ENCODE measurements at places on chromosomes 6 and 20.
A peak's percentile ranks its signal among the peaks of the same experiment; 100 is the strongest.

- peak; percentile 50 for DNase-seq
Observed at GRCh38 chr6:117677553-117678141, 2.4 kb downstream of the NUS1 start.

DNA sequence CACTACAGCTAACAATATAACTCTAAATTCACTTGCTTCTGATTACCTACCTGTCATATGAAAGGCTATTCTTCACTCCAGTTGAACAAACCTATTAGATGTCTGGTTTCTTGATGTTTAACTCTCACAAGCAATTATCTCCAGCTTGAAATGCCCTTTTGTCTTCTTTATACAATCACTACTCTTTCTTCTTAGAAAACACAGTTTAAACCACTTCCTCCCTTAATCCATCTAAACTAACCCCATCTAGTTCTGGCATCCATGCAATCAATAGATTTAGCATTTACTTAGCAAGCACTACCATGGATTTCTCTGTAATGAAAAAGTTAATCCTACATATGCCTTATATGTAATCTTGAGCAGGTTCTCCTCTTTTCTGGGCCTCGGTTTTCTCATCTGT, 127.3 kb downstream of the ATXN1 start:
- DNase-seq, result no peak

DNA sequence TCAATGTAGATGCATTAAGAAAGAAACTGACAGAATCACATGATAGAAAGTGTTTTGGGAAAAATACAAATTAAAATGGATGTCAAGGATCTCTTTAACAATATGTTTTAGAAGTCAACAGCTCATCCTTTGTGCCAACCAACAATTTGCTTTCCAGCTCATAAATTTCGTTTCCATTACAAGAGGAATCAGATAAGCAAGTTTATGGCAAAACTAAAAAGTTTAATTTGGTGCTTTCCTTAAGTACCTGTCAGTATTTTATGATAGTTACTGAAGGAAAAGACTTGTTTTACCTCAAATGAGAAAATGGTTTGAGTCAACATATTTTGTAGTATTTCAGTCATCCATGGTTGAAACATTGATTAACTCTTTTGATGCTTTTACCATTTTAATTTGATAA, 130.0 kb downstream of the CDKAL1 start:
- no peak for DNase-seq

DNA sequence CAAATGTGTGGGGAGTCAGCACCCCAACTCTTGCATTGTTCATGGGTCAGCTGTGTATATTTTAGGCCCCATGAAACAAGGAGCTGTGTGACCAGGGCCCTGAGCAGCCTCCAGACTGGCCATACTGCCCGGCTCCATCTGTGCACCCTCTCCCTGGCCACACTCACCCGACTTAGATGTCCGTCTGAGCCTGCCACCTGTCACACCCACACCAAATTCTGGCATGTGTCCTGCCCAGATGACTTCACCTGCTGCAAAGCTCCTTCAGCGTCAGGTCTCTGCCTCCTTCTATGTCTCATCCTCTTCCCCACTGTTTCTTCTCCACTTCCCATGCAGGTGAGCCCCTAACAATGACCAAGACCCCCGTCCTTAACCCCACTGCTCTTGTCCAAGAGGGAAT, 88.1 kb upstream of the THBS2 start:
- DNase-seq, result peak; percentile 24

DNA sequence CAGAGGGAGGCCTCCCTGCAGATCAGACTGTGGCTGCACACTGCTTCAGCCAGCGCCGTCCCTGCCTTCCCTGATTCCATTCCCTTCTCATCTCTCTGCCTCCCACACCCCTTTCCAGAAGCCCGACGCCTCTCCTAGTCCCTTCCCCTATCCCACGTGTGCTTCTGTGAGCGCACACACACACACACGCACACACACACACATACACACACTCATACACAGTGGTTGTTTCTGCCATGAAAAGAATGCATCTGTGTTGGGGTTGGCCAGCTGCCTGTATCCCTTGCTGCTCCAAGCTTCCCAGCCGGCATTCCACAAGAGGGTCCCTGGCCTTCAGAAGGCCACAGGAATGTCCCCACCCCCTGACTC, 51.7 kb downstream of the MOCS1 start:
- DNase-seq, result peak; percentile 8

GRCh38 chr20:7155282-7155681, 387.8 kb downstream of the BMP2 start:
- DNase-seq, result no peak

GRCh38 chr20:62010551-62011402, 54.9 kb downstream of the TAF4 start:
- DNase-seq, result peak; percentile 46

- no peak for DNase-seq
Observed at GRCh38 chr6:134564705-134565104, 246.8 kb upstream of the SGK1 start.

DNA sequence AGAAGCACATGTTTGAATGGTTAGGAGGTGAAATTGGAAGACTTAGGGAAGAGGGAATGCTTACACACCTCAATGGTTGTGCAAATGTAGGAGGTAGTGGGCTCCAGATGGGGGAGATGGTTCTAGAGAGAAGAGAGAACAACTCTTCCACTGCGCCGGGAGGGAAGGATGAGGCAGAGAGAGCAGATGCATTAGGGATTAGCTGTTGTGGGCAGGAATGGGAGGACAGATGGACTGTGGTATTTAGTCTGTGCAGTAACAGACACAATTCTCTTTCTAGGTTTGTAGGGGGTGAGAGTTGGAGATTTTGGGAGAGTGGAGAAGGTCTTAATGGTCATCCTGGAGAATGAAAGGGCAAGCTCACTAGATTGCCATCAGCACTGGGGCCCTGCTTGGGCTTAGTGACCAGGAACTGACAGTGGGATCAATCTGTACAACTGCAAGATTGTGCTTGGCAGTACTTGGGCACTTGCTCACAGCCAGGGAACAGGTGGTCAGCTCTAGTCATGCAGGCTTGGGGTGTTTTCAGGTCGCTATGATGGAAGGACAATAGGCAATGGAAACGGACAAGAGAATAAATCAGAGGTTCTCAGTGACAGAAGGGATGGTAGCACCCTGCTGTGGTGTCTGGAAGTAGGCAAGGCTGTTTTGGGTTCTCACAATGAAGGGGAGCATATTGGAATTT, 182.0 kb upstream of the MYLIP start:
- DNase-seq, result no peak

DNA sequence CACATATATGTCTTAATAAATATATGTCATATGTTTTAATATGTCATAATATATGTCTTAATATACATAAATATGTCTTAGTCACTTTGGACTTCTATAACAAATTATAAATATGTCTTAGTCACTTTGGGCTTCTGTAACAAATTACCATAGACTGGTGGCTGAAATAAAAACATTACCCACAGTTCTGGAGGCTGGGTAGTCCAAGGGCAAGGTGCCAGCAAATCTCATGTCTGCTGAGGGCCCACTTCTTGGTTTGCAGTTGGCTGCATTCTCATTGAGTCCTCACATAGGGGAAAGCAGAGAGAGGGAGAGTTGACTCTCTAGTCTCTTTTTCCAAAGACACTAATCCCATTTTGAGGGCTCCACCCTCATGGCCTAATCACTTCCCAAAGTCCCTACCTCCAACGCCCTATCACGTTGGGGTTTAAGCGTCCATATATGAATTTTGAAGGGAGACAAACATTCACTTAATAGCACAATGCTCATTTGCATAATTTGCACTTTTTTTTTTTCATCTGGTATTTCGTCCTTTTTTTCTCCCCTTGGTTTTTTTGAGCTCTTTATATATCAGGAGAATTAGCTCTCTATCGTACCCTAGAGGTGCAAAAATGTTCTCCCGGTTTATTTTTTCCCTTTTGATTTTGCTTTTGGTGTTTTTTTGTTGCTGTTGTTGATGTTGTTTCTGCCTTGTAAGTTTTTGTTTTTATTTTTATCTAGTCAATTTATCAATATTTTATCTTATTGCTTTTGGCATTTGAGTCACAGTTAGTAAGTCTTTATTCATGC, 266.4 kb downstream of the PLCB1 start:
- no peak for DNase-seq

DNA sequence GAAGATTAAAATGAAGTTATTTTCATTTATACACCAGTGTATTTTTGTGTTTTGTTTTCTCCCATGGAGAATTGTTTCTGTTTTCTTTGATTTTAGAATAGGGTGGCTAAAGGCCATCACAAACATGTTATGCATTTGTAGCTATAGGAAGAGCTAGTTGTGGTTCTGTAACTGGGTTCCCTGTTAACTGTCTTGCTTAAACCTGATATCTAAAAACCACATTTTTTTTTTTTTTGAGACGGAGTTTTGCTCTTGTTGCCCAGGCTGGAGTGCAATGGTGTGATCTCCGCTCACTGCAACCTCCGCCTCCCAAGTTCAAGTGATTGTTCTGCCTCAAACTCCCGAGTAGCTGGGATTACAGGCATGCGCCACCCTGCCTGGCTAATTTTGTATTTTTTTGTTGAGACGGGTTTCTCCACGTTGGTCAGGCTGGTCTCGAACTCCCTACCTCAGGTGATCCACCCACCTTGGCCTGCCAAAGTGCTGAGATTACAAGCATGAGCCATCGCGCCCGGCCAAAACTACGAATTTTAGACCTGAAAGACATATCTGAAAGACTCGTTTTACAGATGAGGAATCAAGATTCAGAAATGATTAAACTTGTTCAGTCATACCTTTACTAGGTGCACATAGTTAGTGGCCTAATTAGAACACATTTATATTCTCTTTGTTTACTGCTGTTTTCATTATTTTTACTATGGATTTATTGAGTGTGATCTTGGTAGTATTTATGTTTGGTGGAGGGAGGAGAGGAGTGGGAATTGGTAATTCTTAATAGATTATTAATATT, 18.0 kb downstream of the SCAF8 start:
- DNase-seq, result no peak

DNA sequence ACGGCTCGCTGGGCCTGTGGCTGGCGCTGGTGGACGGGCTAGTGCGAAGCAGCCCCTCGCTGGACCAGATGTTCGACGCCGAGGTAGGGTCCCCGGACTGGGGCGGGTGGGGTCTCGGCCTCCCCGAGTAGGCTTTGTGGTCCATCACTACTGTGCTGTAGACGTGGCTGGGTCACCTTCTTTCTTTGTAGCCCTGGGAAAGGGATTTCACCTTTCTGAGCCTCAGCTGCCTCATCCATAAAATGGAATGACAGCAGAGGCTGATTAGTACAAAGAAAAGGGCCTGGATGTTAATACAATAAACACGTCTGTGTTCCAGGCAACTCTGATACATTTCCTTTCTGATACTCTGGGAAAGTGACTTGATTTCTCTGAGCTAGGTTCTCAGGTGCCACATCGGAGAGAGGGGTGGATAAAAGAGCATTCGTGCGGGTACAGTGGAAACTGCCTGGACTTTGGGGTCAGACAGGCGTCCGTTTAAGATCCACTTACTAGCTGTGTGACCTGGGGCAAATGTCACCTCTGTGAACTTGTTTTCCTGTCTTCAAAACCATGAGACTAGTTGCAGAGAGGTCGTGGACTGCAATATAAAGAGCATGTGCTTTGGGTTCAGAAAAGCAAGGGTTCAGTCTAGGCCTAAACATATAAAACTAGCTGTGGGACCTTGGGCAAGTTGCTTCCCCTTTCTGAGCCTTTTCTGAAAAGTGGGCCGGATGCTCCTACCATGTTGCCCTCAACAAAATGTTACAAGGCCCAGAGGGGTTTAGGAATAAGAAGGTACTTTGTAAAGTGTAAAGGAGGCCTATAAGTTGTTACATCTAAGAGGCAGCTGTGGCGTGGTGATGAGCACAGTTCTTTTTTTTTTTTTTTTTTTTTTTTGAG, 896 bp downstream of the SYS1 start:
- no peak for DNase-seq

DNA sequence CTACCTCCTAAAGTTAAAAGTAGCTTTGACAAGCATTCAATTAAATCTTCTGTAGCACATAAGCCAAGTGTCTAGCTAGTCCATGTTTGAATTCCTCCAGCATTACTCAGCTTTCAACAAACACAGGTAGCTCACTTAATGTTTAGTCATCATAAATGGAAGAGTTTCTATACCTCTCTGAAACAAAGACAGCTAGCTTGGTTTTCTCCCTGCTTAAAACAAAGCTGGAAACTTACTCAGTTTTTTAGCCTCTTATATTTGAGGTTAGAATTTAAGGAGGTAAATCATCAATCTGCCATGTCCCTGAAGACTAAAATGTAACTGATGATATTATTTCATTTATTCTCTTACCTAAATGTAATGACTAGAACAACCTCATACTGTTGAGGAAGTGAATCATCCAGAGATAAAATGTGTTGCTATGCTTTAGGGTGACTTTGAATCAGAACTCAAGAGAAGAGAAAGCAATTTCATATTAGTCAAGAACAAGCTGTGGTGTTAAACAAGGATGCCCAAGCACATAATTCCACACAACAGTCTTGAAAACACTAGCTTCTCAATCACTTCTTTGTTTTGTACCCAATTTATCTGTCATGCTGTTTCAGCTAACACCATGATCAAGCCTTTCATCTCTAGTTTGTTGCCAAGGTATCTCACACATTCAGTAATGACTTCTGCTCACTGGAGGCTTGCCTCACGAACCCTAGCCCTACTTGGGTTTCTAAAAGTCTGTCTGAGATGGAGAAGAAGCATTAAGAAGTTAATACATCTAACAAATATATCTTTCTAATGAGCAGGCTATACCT, 251.9 kb downstream of the EPM2A start:
- DNase-seq, result peak; percentile 71

DNA sequence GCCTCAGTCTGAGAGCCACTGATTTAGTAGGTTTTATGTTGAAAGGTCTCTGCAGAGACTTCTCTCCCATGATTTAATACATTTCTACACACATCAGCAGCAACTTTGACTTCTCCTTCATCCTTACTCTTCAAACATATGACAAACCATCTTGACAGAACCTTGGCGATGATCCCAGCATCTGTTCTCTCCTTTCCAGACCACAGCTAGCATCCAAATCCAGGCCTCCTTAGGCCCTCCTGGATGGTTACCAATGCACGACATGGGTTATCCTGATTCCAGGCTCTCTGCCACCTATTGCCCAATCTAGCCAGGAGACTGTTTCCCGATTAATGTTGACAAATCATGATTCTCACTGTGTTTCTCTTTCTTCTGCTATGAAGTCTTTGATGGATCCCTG, 16.8 kb downstream of the LAMA4 start:
- DNase-seq, result peak; percentile 100

- DNase-seq, result peak; percentile 95
Observed at GRCh38 chr20:3312940-3313682, 74.1 kb upstream of the SLC4A11 start.

DNA sequence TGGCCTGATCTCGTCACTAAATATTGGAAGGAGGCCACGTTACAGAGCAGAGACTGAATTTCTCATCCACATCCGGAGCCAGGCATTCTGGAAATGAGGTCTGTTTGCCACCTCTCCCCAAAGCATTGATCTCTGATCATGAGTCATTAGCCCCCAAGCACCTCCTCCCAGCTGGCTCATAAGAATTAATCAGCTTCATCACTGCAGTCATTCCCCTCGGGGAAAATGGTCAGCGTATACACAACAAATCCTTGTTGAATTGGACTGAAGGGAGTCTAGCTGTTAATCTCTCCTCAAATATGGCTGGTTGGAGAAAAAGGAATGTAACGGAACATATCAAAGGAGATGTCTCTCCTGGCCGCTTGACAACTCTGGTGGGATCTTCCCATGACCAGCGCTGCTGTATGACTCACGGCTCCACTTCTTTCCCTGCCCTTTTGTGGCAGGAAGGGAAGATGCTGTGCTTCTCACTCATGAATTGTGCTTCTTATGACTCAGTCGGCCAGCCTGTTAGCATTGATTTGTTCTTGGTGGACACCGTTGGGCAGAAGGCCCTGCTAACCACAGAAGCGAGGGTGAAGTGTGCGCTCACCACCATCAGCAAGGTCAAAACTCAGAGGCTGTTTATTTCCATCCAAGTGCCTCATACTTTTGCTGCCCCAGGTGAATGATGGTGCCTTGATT, 76.7 kb downstream of the RNF182 start:
- DNase-seq, result peak; percentile 93

- no peak for DNase-seq
Observed at GRCh38 chr6:70412252-70413113, 825 bp upstream of the FAM135A start.

Data from MCF 10A (cell line).